Prostate gland (tissue), 2 donors: ENCODE measurements at places on chromosomes 1 and 21. TPM values are rescaled to one million over a fixed set of nuclear protein-coding genes. Genes with fewer than 3 reads are reported as not detected.

GRCh38 chr1:53729456-53730223 lies 9.3 kb downstream of the GLIS1 start:
- no peaks in the 10 kb centered on the region for H3K36me3 ChIP-seq
- H3K27me3 ChIP-seq: no peaks in the 10 kb centered on the region
- H3K4me3 ChIP-seq: no peak overlapping the region
- no peaks in the 10 kb centered on the region for H3K4me1 ChIP-seq

GRCh38 chr21:31952828-31953227 lies 80.0 kb downstream of the HUNK start:
- no peak overlapping the region for H3K4me3 ChIP-seq
- DNase-seq: no peak
- H3K36me3 ChIP-seq: no peaks in the 10 kb centered on the region
- no peaks in the 10 kb centered on the region for H3K27me3 ChIP-seq

DNA sequence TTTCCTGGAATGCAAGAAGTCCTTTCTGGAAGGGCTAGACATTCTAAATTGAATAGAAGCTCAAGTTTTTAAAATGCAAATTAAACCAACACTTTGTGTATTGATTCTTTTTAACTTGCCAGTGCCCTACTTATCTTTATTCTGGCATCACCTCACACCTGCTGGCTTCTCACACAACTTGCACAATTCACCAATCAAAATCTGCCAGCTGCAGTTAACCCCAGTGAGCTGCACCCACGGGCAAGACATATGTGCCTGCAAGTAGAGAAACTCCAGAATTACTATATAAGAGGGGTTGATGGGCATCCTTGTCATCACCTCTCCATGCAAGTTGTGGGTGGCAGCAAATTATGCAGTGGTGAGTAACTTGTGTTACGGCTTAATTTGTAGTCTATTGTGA lies 11.7 kb upstream of the PLPPR4 start:
- H3K4me3 ChIP-seq: no peak overlapping the region
- no peaks in the 10 kb centered on the region for H3K27me3 ChIP-seq
- no peak overlapping the region for H3K27ac ChIP-seq
- H3K36me3 ChIP-seq: no peaks in the 10 kb centered on the region
- H3K4me1 ChIP-seq: no peaks in the 10 kb centered on the region

- H3K36me3 ChIP-seq: no peaks in the 10 kb centered on the region
- H3K27ac ChIP-seq: no peak overlapping the region
- no peak for DNase-seq
- no peaks in the 10 kb centered on the region for H3K27me3 ChIP-seq
- no peaks in the 10 kb centered on the region for H3K4me1 ChIP-seq
Measured at GRCh38 chr1:150688763-150689162, 8.2 kb downstream of the GOLPH3L start.

DNA sequence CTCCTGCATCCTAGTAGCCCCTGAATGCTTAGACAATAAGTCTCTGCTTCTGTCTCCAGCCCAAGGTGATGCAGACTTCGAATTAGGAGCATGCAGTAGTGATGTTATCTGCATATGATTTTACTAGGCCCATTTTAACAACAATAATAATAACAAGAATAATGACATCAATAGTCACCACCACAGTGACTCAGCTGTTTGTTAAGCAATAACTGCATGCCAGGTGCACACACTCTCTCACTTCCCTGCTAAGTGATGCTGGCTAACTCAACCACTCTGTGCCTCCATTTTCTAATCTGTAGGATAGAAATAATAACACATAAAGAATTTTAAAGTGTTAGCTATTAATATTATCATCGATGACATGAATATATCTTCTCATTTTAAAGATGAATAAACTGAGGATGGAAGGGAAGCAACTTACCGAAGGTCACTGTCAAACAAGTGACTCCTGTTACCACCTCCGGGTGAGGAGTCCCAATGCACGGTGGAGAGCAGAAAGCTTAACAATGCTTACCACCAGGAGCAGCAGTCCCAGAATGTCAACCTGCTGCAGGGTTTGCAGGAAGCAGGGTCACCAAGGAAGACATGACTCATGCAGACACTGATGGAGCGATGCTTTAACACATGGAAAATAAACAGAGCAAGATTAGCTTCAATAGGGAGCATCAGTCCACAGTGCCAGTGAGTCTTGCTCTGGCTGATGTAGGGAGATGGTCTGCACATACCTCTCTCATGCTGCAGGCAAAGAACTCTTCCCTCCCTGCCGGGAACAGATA lies 290.2 kb downstream of the SPATA17 start:
- DNase-seq: no peak
- H3K27me3 ChIP-seq: no peaks in the 10 kb centered on the region
- H3K27ac ChIP-seq: no peak overlapping the region

Gene MTARC1
- total RNA-seq: 5.7 TPM
